Suppressor macrophage treated with lipopolysaccharide for 1 hour (primary cell): ENCODE measurements at places on chromosomes 13 and 19.
A peak's percentile ranks its signal among the peaks of the same experiment; 100 is the strongest.

- DNase-seq, result no peak
Observed at GRCh38 chr13:64534302-64534701, 2695.8 kb downstream of the PCDH9 start.

GRCh38 chr13:72258340-72258981 is 391.5 kb upstream of the DACH1 start:
- DNase-seq, result no peak

DNA sequence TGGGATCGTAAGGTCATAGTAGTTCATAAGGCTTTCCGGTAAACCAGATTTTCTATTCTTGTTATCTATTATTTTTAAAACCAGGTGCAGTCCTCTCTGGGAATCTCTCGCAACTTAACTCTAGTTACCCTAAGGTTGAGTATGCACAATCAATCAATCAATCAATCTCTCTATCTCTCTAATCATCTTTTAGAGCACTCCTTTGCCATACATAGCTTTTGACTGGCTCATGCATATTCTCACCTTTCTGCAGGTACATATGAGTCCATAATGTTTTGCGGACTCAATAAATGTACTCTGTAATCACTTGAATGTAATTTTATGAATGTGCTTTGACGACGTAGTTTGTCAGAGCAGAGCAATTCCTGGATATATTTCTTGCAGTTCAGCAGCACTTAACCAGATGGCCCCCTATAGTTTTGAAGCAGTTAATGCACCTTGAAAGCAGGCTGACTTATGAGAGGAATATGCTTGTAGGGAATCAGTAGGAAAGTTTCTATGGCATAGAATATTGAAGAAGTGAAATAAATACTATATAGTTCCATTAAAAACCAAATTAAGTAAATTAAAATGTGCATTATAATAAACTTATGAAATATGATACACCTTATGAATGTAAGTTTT is 524.7 kb downstream of the GPC5 start:
- no peak for DNase-seq

DNA sequence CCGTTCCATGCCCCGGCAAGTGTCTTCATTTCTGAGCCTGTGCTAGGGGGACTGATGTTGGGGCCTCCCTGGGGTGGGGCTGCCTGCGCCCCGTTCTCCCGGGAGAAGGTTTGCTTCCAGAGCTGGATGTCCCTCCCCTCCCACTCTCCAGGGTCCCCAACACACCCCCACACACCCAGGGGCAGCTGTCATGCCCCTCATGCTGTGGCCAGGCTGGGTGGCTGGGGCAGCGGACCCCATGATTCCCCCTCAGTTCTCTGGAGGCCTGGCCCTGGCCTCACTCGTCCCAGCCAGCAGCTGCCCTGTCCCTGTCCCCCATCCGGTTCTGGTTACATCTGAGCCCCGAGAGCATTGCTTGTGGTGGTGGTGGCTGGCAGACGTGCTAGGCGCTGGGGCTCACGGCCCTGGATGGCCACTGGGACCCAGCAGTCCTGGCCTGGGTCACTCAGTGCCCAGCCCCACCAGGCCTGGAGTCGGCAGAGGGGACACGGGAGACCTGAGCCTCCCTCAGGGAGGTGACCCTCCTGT is 184.8 kb downstream of the KDM4B start:
- DNase-seq, result no peak

DNA sequence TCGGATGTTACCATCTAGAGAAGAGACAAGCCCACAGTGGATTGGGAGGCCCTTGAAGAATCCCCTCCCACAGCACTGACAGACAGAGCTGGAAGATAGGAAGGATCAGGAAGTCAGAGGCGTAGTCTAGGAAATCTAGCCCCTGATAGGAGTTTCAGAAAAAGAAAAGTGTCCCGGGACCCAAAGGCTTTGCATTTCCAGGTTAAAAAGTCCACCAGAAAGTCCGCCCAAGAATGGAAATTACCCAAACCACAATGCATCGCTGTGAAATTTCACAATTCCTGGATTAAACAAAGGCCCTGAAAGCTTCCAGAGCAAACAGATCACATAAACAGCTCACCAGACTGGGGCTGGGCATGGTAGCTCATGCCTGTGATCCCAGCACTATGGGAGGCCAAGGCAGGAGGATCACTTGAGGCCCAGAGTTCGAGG is 146.9 kb downstream of the KDM4B start:
- DNase-seq, result no peak

- DNase-seq, result no peak
Observed at GRCh38 chr13:39870197-39870747, 214.8 kb downstream of the COG6 start.

DNA sequence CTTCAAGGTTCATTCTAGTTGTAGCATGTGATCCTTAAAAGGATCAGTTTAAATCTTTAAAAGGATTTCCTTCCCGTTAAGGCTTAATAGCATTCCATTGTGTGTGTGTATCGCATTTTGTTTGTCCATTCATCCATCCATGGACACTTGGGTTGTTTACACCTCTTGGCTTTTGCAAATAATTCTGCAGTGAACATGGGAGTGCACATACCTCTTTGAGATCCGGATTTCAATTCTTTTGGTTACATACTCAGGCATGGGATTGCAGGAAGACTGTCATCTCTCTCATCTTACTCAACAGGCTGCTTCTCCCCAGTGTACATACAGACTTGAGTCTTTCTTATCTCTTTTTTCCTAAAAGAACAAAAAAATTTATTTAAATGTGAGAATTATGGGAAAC is 1.2 kb downstream of the RNF113B start:
- no peak for DNase-seq

DNA sequence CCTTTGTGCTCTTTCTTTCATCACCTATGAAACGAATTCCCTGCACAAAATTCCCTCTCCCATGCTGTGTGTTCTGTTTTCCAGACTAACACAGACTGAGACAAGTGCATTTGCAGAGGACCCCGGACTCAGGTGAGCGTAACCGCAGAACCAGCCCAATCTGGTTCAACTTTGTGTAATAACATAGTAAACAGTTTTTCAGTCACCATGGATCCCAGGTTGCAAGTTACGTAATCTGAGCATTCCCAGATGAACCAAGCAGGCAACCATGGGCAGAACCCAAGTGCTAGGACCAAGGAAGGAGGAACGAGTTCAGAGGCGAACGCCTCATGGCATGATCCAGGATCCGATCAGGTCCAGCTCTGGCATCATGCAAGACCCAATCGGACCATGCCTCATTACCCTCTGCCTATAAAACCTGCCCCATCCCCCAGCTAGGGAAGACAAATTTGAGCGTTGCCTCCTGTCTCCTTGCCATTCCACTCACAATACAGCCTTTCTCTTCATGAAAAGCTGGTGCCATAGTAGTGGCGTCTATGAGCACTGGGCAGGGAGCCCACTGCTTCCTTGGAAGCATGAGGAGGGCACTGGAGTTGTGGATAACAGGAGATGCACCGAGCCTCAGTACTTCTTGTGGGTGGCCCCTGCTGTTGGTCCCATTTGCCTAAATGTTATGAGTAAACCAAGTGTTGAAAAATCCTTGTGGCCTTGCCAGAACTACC is 107.6 kb downstream of the ABCC4 start:
- no peak for DNase-seq

- peak; percentile 47 for DNase-seq
Observed at GRCh38 chr13:46378411-46378810, 8.6 kb downstream of the RUBCNL start.

- peak; percentile 29 for DNase-seq
Observed at GRCh38 chr19:34365463-34366401, 736 bp downstream of the GPI start.

DNA sequence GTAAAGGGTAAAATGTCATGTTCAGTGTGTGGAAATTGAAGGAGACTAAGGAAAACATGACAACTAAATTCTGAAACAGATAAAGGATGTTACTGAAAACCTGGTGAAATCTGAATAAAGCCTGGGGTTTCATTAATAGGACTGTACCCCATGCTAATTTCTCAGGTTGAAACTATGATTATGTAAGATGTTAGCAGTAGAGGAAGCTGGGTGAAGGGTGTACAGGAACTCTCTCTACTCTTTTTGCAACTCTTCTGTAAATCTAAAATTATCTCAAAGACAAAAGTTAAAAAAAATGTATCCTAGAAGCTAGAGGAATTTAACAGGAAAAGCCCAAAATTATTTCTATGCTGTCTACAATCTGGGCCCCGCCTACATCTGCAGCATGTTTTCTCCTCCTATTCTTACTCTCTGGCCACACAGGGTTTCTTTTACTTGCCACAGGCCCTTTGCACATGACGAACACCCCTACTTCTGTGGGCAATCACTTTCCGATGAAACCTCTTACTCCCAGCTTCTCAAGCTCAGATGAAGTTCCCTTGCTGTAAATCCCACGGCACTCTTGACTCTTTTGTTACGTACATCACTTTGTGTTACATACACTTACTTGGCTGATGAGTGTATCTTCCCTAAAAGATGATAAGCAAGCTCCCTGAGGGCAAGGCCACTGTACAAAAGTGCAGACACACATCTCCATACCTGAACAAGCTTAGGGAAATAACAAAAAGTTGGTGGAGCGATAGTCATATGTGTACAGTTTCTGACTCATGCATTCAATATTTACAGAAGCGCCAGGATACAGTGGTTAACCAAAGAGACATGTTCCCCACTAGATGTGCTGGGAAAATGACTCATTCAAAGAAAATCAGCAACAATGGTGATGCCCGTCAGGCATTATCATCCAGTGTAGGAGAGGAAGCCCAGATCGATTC is 32.6 kb downstream of the RUBCNL start:
- peak; percentile 98 for DNase-seq

GRCh38 chr19:30063650-30064347 is 121.8 kb downstream of the URI1 start:
- DNase-seq, result no peak

GRCh38 chr13:72599178-72599743 is 128.2 kb downstream of the MZT1 start:
- no peak for DNase-seq

GRCh38 chr19:57559008-57559403 is 657 bp downstream of the ZNF550 start:
- peak; percentile 8 for DNase-seq

GRCh38 chr13:80334597-80335260 is 6.2 kb downstream of the SPRY2 start:
- peak; percentile 25 for DNase-seq

GRCh38 chr13:26784704-26785639 is 24.4 kb upstream of the GPR12 start:
- DNase-seq, result peak; percentile 14

DNA sequence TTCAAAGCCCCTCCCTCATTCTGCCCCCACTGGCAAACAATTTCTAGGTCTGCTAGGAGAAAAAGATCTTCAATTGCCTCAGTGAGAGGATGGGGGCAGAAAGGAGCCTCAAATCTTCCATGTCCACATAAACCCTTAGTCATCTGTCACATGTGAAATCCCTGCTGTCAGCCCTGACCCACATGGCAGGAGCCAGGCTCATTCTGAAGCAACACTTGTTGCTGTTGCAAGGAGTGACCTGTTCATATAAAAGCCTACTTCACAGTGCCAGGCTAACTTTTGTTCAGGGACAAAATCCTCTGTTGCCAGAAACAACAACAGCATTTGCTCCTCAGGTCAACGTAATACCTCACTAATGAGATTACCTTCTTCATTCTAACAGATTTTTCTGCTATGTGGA is 70.5 kb downstream of the IRS2 start:
- peak; percentile 90 for DNase-seq

DNA sequence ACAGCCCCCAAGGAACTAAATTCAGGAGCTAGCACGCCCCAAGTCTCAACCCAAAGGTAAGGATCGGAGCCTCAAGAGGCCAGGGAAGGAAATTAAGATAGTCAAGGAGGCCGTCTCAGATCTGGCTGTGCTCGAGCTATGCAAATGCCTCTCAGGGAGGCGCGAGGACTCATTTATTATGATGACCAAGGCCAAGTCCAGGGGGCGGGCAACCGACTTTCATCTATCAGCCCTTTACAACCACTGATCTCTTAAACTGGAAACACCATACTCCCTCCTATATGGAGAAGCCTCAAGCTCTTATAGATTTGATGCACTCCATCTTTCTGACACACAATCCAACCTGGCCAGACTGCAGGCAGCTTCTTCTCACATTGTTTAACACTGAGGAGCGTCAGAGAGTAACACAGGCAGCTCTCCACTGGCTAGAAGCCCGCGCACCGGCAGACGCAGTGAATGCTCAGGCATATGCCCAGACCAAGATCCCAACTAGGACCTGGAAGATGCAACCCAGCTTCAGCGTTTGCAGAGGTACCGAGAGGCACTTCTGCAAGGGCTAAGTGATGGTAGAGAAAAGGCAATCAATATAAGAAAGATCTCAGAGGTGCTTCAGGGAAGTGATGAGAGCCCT is 9.6 kb upstream of the SLC15A1 start:
- no peak for DNase-seq

- DNase-seq, result no peak
Observed at GRCh38 chr13:77388944-77389624, 62.2 kb upstream of the MYCBP2 start.

- peak; percentile 43 for DNase-seq
Observed at GRCh38 chr19:30799865-30800755, 427.9 kb downstream of the ZNF536 start.

DNA sequence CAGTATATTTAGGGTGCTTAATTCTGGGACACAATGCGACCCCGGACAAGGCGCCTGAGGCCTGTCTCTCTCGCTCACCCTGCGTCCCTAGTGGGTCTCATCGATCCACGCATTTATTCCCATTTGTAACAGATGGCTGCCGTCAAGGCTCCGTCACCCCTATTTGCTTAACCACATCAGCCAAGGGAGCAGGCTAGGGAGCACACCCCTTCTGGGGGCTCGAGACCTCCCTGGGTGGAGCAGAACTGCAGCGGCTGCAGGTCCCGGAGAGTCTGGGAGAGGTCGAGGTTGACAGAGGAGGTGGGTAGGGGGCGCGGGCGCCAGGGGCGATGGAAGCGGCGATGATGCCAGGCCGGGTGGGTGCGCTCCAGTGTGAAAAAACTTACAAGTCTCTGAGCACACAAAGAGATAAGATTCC is 507 bp downstream of the ALG5 start:
- DNase-seq, result no peak

- no peak for DNase-seq
Observed at GRCh38 chr19:35713904-35714495, 3.8 kb upstream of the KMT2B start.
